ENCODE measurements at places on chromosomes 16 and 17.

DNA sequence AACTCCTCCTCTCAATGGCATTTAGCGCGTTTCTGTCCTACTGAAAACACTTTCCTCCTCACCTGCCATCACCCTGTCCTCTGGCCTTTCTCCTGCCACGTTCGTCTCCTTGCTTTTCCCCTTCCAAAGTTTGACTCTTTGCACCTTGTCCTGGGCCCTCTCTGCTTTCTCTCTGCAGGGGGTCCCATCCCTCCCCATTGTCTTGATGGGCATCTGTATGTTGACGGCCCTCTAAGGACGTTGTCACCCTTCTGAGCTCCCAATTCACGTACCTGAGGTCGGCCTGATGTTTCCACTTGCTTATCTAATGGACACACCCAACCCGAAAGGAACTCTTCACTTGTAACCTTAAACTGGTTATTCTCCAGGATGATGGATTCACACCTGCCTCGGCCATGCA is 170.4 kb downstream of the WSCD1 start:
- no peak for DNase-seq

DNA sequence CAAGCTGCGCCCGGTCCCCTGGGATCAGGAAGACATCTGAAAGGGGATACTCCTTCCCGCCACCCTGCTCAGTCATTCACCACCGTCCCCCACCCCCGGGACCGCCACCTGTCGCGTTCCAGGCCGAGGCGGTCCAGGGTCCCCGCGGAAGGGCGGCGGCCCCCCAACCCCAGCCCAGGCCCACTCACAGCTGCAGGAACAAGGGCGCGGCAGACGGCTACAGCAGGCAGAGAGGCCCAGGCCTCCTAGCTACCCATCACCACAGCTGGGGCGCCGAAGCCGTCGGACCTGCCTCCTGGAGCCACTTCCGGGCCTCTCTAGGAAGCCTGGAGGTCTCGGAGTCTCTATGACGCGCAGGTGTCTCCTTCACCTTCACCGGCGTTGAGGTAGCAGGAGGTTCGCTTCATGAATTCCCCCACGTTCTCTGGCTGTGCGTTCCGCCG is at the start of gene SDR42E1:
Gene SDR42E1, minus strand, starts transcription at position 272 of the 443 bp plus-strand sequence. CDS start 10,612 bp downstream, outside the sequence.
- no peak for DNase-seq

- DNase-seq = no peak
Measured at GRCh38 chr17:44324092-44324570, 492 bp downstream of the SLC25A39 start.

DNA sequence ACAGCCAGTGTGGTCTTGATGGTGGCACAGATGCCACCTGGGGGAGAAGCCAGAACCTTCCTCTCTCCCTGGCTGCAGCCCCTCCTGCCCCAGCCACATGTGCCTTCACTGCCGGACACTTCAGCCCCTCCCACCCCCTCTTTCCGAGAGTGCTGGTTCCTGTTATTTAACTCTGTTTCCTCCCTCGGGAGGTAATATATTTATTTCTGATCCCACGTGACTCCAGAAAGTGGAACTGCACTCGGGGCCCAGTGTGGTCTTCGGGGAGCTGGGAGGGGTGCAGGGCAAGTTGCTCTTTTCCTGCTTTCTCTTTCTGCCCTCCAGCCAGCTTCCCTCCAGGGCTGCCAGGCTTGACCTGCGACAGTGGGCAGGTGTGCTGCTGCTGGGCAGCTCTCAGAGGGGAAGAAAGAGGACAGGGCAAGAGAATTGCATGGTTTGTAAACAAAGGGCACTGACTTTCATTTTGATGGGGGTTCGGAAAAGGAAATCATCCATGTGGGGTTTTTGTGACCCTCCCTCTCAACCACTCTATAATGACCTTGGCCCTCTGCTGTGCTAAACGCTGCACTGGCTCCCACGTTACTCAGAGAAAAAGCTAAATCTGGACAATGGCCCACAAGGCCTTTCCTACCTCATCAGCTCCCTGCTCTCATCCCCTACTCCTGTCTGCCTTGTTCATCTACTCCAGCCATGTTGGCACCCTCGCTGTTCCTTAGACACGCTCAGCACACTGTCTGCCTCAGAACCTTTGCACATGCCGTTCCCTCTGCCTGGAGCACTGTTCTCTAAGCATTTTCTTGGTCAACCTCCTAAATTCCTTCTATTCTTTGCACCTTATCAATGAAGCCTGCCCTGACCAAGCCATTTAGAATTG is 8.2 kb upstream of the CIITA start:
- no peak for DNase-seq
